GOT3 (cell line): ENCODE measurements at places on chromosomes 12 and 14.

GRCh38 chr12:108806346-108806745, 51.0 kb downstream of the SSH1 start:
- no peak for DNase-seq

DNA sequence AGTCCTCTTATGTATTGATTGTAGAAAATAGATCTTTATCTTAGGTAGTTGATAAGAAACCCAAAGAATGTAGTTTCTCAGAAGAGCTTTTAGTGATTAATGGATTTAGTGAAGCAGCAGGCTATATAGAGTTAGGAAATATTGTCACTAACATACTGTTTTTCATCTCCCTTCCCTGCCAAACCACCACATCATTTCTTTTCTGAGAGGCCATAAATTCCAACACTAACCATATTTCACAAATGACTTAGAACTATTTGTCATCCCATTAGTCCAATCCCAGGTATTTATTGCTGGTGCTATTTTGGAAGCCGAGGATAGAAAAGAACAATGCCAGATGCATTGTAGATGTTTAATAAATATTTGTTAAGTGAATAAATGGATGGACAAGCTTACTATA, 185.7 kb downstream of the KICS2 start:
- no peak for DNase-seq

GRCh38 chr12:422526-422925, 21.1 kb downstream of the CCDC77 start:
- no peak for DNase-seq

- DNase-seq = no peak
Observed at GRCh38 chr14:102848830-102849525, 71.7 kb downstream of the TRAF3 start.

- DNase-seq = no peak
Observed at GRCh38 chr14:54730156-54730961, 163.4 kb downstream of the SAMD4A start.

- DNase-seq = no peak
Observed at GRCh38 chr12:5881101-5881606, 63.9 kb downstream of the ANO2 start.

DNA sequence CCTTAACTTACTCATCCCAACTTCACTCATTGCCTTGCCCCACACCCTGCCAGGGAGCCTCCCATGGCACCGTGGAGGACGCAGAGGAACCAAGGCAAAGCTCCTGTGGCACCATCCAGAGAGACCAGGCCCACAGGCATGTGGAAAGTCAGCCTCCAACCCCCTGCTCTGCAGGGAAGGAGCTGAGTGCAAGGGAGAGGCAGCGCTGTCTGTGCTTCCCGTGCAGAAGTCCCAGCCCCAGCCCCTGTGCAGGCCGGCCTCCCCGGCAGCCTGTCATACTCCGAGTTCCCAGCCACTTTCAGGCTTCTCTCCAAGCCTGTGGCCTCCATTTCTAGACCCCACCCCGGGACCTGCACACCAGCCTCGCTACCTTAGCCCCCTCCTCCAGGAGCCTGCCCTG, 106.4 kb downstream of the SINHCAF start:
- DNase-seq = no peak

GRCh38 chr14:33762161-33762851, 188.6 kb downstream of the EGLN3 start:
- DNase-seq = no peak

- DNase-seq = no peak
Observed at GRCh38 chr12:75389706-75390105, 1.2 kb upstream of the GLIPR1L2 start.

GRCh38 chr14:36820111-36820709, 158.6 kb downstream of the PAX9 start:
- DNase-seq = no peak

DNA sequence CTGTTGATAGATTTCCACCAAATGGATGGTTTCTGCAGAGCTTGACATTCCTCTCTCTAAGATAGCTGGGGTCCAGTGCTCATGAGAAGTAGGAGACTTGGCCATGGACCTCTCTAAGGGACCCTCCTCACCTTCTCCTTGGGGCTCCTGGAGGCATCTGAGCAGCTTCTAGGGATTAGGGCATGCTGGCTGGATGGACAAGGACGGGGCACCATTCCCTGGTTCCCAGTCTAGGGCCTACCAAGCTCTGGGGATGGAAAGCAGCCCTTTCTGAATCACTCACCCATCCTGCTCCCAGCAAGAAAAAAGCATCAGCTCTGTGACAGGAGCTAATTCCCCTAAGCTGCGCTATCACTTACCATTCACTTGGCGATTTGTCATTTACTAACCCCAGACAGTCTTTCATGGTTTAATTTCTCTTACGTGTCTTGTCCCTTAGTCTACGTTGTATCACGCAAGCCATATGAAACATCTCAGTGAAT, 39.5 kb downstream of the VWF start:
- no peak for DNase-seq

- DNase-seq = no peak
Observed at GRCh38 chr12:117042862-117043261, 56.4 kb downstream of the TESC start.

DNA sequence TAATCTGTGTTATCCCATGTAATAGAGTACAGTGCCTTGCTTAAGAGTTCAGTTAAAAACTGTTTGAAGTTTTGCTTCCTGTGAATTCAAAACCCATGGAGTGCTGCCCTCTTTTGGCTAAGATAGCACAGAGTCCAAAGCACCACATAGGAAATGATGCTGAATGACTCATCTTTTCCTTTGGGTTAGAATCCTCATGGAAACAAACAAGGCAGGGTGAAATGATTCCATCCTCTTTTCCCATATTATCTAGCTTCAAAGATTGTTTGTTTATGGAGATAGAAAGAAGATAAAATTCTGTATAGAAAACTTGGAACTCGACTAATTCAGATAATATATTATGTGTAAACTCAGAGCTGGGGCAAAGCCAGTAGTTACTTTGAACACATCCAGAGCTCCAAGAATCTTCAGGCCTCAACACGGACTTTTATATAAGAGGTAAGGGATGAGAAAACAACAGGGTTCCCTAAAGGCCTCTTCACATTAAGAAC, 87.4 kb downstream of the OTOGL start:
- DNase-seq = no peak

- no peak for DNase-seq
Observed at GRCh38 chr12:70186436-70186835, 56.8 kb upstream of the CNOT2 start.

GRCh38 chr12:45305907-45306306, 90.0 kb downstream of the ANO6 start:
- no peak for DNase-seq

DNA sequence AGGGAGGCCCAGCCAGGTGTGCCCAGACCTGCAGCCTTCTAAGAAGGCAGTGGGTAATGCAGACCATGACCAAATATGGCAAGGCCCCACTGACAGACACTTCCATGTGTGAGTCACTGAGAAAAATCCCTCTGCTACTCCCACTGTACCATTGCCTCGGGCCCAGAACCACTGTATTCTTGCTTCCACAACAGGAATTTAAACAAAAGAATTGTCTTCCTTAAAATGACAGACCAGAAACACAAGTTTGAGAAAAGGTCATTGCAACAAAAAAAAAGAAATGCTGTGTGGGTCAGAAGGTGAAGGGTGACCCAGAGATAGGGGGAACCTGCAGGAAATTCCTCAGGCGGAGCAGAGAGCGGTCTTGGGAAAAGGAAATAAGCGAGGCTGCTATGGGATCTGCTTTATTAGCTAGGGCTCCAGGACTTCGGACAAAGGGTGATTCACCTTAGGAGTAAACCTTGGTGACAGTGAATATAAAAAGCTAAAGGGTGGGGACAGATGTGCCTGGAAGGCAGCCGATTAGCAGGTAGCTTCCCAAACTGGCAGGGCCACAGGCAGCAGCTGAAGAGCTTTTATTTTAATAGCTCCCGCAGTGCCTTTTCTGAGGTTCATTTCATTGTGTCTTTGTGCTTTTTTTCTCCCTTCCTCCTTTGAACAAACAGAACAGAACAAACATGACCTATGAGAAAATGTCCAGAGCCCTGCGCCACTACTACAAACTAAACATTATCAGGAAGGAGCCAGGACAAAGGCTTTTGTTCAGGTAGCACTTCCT, 185.3 kb upstream of the BCL2L14 start:
- no peak for DNase-seq

DNA sequence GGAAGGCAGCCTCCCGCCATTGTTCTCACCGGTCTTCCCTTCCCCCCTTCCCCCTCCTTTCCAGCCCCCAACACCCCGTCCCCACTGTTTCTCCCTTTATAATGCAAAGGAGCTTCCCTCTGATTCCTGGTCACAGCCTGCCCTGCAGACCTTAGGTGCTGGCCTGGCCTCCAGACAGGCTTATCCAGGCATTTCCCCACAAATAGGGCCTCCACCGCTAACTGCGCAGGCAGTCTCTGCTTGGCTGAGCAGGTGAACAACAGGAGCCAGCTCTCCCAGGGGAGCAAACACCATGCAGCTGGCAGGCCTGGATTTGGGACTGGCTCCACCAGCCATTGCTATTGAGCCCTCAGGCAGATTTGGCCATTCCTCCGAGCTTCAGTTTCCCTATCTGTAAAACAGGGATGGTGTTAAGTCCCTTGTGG, 46.0 kb downstream of the SMIM41 start:
- no peak for DNase-seq

GRCh38 chr12:121932176-121932536, 13.8 kb downstream of the CFAP251 start:
- DNase-seq = no peak

- no peak for DNase-seq
Observed at GRCh38 chr12:52081263-52081733, 1.8 kb downstream of the SMIM41 start.

DNA sequence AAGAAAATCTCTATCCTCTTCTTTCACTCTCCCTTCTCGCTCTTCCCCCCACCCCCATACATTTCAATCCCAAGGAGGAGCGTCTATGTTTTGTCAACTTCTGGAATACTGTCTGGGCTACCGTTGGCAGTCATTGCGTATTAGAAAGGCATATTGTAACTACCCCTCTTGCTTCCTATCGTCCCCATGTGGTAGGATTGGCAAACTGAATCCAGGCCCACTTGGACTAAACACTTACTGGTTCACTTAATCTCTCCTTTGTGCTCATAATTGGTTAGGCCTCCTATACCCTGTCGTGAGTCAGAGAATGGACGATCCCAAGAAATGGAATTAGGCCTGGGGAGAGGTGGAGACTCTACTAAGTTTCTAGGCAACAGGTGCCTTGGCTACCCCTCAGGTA, 68.8 kb upstream of the SLC8A3 start:
- DNase-seq = no peak

DNA sequence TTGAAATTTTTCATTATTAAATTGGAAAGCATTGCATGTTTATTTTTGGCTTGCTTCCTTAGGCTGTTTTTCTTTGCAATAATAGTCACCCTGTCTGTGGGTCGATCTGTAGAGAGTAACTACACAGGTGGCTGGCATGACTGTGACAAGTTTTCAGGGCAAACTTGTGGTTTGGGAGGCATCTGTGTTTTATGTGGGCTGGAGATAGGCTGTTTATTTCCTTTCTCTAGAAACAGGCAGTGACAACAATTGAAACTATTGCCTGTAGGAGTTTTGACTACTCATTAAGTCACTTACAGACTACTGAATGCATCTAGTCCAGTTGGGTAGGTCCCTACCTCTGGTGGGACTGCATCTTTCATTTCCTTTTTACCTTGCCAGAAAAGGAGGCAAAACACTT, 155.6 kb downstream of the DYRK2 start:
- DNase-seq = no peak

- DNase-seq = no peak
Observed at GRCh38 chr14:29788093-29788492, 139.6 kb downstream of the PRKD1 start.

- no peak for DNase-seq
Observed at GRCh38 chr14:95849761-95850160, 26.9 kb upstream of the TUNAR start.

DNA sequence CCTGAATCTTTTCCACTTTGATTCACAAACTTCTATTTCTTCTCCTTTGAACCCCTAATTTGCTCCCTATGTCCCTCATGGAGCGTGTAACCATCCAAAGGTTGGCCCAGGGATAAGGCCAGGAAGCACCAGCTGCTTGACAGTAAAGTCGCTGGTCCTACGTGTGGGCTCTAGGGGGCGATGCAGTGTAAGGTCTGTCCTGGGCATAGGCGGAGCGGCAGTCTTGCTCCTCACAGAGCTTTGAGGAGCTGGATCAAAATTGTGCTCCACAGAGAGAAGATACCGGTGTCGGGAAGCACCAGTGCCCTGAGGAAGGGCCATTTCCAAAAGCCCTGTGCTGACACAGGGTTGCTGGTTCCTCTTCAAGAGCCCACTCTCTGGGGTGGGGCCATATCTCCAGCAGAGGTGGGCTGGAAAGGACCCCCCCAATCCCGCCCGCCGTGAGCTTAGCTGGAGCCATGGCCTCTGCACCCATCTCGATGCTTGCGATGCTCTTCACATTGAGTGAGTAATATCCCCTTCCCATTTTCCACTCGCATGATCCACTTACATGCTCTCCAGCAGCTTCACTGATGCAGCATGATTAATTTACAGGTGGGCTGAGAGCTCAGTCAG, 49.9 kb upstream of the OR4E1 start:
- DNase-seq = no peak

GRCh38 chr14:33876274-33876673, 74.6 kb downstream of the EGLN3 start:
- DNase-seq = no peak

DNA sequence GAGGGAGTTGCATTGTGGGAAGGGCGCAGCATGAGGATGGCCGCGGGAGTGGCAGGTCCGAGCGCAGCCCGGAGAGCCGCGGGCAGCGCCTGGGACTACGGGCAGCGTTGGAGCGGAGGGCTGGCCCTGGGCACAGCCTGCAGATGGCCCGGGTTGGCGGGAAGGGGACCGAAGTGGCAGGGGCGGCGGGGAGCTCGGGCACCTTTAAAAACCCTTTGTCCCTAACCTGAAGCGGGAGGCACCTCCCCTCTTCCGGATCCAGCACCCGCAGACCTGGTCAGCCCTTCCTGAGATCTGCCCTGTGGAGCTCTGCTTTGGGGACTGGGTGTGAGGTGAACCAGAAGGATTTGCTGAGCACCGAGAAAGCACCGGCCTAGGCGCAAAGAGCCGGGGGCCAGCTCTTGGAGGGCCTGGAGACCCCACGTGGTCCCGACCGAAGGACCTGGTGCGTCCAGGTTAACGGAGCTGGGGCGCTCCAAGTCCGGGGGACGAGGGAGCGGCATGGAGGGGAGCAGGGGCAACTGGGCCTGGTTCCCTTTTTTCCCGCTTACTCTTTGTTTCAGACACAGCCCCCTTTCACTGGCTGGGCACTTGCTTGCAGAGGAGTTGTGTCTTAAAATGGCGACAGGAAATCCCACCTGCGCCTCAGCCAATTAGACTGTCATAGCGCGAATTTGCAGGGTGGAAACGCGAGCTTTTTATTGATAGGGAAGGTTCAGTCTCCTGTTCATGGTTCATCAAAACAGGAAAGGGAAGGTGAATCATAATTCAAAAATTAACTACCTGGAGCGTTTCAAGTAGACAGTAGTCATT, 792 bp upstream of the SLC38A1 start:
- no peak for DNase-seq

- DNase-seq = no peak
Observed at GRCh38 chr14:93965946-93966474, 10.4 kb downstream of the ASB2 start.
